ENCODE measurements at places on chromosomes 11 and 22. TPM values are rescaled to one million over a fixed set of nuclear protein-coding genes. Genes with fewer than 3 reads are reported as not detected.
A peak's percentile ranks its signal among the peaks of the same experiment; 100 is the strongest.

DNA sequence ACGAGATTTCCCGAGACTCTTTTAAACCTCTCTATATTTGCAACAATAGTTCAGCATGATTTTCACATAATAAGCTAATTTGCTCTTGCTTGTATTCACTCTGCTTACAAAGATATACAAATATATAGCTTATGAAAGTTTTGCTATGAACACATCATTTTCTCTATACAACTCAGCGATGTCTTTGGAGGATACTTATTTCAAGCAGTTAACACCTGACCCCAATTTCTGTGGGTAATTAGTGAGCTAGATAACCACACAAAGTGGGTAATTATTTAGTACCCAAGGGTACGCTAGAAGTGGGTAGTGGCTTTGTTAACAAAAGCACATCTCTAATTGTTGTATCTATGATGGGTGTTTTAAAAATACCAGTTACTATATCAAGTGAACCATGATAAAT, 12.3 kb downstream of the BLID start:
- no peaks in the 10 kb centered on the region for H3K4me1 ChIP-seq
- H3K36me3 ChIP-seq, result no peaks in the 10 kb centered on the region
- H3K27ac ChIP-seq, result no peak overlapping the region
- DNase-seq, result no peak

- no peak overlapping the region for H3K27ac ChIP-seq
- H3K36me3 ChIP-seq, result no peaks in the 10 kb centered on the region
- no peak for DNase-seq
- no peak overlapping the region for H3K4me3 ChIP-seq
These were observed 13.3 kb downstream of the OR52B2 start for GRCh38 chr11:6156628-6157359.

GRCh38 chr11:15897211-15897960, 459.0 kb downstream of the SOX6 start:
- no peak overlapping the region for H3K27ac ChIP-seq
- no peak overlapping the region for H3K4me3 ChIP-seq
- H3K4me1 ChIP-seq, result no peaks in the 10 kb centered on the region
- H3K27me3 ChIP-seq, result no peaks in the 10 kb centered on the region
- H3K36me3 ChIP-seq, result no peaks in the 10 kb centered on the region
- DNase-seq, result no peak

DNA sequence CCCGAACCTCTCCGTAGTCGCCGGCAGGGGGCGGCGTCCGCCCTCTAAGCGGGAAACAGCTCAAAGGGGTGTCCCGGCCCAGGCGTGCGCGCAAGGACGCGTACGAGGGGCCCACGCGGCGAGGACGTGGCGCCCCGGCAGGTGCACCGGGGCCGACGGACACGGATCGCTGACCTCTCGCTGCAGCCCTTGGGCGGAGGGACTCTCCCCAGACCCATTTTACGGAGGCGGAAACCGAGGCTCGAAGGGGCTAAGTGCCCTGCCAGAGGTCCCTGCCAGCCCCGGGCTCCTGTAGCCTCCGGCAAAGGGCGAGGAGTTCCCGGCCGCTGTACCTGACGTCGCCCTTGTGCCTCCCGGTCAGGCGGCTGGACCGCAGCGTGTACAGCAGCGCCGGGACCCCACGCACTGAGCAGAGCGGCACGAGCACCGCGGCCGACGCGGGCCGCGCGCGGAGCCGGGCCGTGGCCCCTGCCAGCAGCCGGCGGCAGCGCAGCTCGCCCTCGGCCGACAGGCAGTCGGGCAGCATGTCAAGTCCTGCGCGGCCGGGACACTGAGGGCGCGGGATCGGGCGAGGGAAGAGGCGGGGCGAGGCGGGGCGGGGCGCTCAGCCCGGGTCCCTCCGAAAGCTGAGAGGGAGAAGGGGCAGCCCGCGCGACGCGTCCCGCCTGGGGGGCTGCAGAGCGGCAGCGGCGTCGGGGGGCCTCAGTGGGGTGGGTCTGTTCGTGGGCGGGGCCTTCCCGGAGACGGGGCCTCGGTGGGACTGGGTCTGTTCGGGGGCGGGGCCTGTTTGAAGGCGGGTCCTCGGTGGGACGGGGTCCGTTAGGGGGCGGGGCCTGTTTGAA, at the start of gene NUDT8:
Gene NUDT8 (minus strand): TSS at position 552 of the 842 bp plus-strand sequence. CDS start 26 bp downstream, at position 526.
- DNase-seq, result peak; percentile 75
- H3K27ac ChIP-seq, result peak within 1 kb of the TSS; percentile 84
- H3K4me3 ChIP-seq, result peak within 1 kb of the TSS; percentile 57
- peaks cover 23% of the 10 kb centered on the region for H3K4me1 ChIP-seq
- H3K27me3 ChIP-seq, result no peaks in the 10 kb centered on the region

DNA sequence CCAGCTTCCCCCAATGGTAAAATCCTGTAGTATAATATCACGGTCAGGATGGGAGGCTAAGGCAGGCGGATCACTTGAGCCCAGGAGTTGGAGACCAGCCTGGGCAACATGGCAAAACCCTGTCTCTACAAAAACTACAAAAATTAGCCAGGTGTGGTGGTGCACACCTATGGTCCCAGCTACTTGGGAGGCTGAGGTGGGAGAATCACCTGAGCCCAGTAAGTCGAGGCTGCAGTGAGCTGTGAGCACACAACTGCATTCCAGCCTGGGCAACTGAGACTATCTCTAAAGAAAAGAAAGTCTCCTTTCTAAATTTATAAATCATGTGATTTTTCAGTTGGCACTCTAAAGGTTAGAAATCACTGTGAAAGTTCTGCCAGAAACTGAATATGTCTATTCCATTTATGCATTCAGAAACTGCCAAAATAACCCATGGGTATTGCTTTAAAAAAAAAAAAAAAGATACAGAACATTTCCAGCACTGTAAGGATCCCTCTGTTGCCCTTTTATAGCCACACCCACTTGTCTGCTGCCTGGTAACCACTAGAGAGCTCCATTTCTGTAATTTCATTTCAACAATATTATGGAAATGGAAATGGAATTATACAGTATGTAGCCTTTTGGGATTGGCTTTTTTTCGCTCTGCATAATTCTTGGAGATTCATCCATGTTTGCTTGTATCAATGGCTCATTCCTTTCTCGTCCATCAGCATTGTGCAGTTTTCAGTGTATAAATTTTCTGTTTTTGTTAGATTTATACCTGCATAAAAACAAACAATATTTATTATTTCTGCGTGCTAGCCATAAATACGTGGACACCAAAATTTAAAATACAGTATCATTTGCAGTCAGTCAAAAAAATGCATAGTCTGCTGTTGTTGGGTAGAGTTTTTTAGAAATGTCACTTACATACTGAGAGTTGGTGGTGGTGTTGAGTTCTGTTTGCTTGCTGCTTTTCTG, 9.4 kb downstream of the CDC45 start:
- no peaks in the 10 kb centered on the region for H3K36me3 ChIP-seq
- no peaks in the 10 kb centered on the region for H3K4me1 ChIP-seq
- DNase-seq, result no peak
- no peak overlapping the region for H3K4me3 ChIP-seq

DNA sequence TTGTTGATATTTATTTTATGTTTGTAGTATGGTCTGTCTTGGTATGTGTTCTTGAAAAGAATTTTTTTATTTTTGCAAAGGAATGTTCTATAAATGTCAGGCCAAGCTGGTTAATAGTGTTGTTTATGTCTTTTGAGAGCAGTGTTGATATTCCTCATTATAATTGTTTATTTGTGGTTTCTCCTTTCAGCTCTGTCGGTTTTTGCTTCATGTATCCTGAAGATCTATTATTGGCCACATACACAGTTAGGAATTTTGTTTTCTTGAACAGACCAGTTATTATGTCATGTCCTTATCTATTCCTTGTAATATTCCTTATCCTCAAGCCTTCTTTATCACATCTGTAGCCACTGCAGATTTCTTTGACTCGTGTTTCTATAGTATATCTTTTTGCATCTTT, 56.5 kb downstream of the PDHX start:
- H3K4me1 ChIP-seq, result peaks cover 19% of the 10 kb centered on the region

GRCh38 chr11:13215149-13215548, 62.4 kb upstream of the BMAL1 start:
- DNase-seq, result no peak
- H3K4me1 ChIP-seq, result no peaks in the 10 kb centered on the region
- H3K36me3 ChIP-seq, result no peaks in the 10 kb centered on the region
- no peak overlapping the region for H3K27ac ChIP-seq
- H3K27me3 ChIP-seq, result no peaks in the 10 kb centered on the region
- no peak overlapping the region for H3K4me3 ChIP-seq

DNA sequence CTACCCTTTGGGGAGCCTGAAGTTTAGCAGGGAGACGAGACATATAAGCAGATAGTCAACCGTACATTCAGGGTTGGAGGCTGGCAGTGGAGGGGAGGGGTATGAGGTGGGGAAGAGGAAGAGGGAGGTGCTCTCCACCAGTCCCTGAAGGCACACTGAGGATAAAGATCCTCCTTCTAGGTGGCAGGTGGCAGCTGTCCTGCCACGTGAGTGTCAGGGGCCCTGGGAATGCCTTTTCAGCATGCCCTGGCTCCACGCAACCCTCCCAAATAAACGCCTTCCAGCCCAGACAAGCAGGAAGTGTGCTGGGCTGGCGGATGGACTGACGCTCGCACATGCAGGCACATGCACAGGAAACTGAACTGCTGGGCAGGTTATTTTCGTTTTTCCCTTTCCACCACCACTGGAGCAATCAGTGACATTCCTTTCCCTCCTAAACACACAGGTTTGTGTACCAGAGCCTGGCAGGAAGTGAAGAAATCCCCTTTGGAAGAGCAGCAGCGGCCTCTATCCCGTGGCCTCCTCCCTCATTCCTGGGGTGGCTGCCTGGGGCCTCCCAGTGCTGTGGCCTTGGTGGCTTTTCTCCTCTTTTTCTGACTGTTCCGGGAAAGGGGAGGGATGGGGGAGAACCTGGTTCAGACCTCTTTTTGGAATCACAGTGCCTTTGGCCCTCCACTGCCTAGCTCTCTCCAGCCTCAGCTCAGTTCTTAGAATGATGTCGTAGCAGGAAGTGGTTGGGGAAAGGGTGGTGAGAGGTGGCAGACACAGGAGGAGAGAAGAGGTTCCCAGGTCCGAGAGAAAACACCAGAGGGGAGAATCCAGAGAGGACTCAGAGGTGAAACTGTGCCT, 157.0 kb upstream of the TIMP3 start:
- H3K36me3 ChIP-seq, result no peaks in the 10 kb centered on the region
- no peaks in the 10 kb centered on the region for H3K27me3 ChIP-seq
- H3K4me3 ChIP-seq, result no peak overlapping the region
- peak overlapping the region; percentile 61 for H3K27ac ChIP-seq

DNA sequence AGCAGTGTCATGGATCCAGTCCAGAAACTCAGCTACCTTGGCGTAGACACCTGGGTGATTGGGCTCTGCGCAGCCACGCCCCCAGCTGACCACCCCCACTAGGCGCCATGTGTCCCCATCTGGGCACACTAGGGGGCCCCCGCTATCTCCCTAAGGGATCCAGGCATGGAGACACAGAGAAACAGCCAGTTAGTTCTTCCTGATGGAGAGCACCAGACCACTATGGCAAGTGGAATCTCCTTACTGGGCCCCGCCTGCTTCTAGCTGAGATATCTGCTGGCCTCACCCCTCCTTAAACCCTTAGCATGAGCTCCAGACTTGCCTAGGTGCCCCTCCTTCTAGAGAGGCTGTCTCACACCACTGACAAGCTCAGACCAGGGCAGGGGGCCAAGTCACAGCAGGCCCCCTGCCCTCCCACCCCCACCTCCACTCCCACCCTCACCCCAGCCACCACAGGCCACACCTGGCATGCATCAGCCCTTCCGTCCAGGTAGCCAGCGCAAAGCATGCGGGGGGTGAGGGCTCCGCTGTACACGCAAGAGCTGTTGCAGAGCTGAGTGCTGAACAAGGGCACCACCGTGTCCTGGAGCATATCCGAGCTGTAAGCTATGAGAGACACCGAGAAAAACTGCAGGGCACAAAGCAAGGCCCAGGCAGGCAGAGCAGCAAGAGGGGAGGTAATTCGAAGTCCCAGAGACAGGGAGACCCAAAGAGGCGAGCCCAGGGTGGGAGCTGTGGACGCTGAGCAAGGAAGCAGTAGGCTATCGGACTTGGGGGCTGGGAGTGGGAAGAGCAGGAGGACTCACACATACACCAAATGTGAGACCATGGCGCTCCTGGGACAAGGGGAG, 16.1 kb downstream of the TMPRSS5 start:
- H3K27me3 ChIP-seq, result no peaks in the 10 kb centered on the region
- no peak overlapping the region for H3K4me3 ChIP-seq
- H3K4me1 ChIP-seq, result no peaks in the 10 kb centered on the region
- H3K27ac ChIP-seq, result no peak overlapping the region
- H3K36me3 ChIP-seq, result no peaks in the 10 kb centered on the region

DNA sequence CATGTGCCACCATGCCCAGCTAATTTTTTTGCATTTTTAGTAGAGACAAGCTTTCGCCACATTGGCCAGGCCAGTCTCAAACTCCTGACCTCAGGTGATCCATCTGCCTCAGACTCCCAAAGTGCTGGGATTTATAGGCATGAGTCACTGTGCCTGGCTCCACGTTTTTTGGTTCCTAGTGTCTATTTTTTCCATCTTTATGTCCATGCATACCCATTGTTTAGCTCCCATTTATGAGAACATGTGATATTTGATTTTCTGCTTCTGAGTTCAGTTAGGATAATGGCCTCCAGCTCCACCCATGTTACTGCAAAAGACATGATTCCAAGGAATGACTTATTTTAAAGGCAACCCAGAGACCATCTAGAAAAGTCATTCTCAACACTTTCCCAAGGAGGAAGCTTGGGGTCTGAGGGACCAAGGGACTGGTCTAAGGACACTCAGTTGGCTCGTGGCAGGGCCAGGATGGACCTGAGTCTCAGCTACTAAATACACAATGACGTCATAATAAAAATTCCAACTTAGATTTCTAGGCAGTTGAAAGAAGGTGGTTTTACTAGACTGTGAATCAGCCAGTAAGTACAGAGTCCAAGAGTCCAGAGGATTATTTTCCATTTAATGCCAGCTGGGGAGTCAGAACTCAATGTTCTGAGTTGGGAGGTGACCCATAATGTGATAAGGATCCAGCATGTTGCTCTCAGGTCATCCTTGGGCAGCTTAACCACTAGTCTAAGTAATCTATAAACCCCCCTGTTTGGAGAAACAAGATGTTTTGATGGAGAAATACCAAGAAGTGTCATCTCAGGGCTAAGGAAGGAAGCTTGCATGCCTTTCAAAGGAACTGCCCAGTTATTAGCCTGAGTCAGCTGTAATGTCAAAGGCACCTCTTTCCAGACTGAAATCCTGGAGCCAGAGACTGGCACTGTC, 39.4 kb downstream of the ABTB2 start:
- H3K4me3 ChIP-seq, result no peak overlapping the region
- no peaks in the 10 kb centered on the region for H3K36me3 ChIP-seq
- H3K27me3 ChIP-seq, result no peaks in the 10 kb centered on the region
- H3K27ac ChIP-seq, result no peak overlapping the region
- no peak for DNase-seq

GRCh38 chr22:17057959-17058814, 26.6 kb upstream of the IL17RA start:
- no peak overlapping the region for H3K4me3 ChIP-seq
- no peaks in the 10 kb centered on the region for H3K4me1 ChIP-seq
- DNase-seq, result peak; percentile 68
- H3K27me3 ChIP-seq, result no peaks in the 10 kb centered on the region
- no peak overlapping the region for H3K27ac ChIP-seq

GRCh38 chr11:1559111-1559951, 12.7 kb downstream of the DUSP8 start:
- no peaks in the 10 kb centered on the region for H3K36me3 ChIP-seq
- H3K27me3 ChIP-seq, result no peaks in the 10 kb centered on the region
- peaks cover 31% of the 10 kb centered on the region for H3K4me1 ChIP-seq
- peak; percentile 99 for DNase-seq

The ZNF70 gene
- 3.1 TPM for total RNA-seq

The RPLP2 gene
- 1,591 TPM for total RNA-seq

The CCDC88B gene
- 3.0 TPM for total RNA-seq

The KCNC1 gene
- 0.09 TPM for total RNA-seq
